Stimulated activated CD4-positive, alpha-beta T cell treated with anti-CD3 and anti-CD28 coated beads, Interleukin-15, amount 100 ng/mL, for 48 hours (primary cell): ENCODE measurements at places on chromosomes 3 and 15.

DNA sequence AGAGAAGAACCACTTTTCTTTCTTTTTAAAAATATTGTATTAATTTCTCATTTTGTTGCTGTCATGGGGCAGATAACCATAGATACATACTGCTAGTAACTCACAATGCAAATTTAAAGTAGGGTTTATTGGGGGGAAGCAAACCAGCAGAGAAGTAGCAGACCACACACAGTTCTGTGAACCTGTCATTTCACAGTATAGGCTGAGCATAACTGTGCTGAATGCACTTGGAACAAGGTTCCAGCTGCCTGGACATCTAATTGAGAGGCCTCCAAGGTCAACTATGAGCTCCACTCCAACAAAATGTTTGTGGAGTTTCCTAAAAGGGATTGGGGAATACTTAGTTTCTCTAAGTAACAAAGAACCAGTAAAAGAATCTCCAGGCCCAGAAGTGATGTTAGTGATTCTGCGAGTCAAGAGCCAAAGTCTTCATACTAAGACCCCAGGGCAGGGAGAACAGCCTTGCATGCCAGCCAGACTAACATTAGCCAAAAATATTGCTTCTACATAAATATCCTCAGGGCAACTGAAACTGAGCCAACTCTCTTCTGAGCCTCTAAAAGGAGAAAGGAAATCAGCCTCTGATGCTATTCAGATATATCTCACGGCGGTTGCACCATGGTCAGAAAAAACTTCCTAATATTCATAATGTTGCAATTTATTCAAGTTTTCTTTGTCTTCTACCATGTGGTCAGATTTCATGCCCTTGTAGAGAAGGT, 856.4 kb upstream of the ALCAM start:
- no peak for DNase-seq

- peak; percentile 24 for DNase-seq
These were observed at the start of gene APBA2 for GRCh38 chr15:28885630-28886430. Gene APBA2 (plus strand): TSS chr15:28885974. CDS start chr15:29053885, 167,911 bp downstream.

DNA sequence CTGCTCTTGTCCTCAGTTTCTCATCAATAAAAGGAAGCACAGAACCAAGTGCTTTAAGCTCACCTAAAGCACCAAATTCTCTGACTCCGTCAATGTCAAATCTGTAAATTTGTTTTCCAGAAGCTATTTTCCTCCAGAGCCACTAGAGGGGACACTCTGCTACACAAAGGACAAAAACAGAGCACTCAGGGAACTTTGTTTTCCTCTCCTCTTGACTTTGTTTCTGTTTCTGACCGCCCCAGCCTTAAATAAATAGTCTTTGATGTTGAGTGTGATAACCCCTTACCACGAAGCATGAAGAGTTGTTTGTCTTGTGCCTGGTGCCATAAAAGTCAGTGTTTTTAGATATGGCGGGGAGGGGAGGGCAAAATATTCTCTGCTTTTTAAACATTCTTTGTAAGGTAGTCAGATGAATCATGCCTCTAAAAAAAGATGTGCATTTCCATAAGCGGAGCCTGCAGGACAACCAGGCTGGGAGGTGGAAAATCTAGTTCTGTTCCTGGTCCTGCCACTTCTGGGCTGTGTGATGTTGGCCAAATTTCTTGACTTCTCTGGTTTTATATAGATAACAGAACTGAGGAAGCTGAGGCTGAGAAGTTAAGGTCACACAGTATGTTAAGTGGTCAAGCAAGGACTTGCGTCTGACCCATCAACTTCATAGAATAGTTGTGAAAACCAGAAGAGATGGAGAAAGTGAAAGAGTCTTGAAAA, 7.3 kb upstream of the ZBTB38 start:
- DNase-seq = no peak

GRCh38 chr3:111859974-111860859, 1.2 kb downstream of the PHLDB2 start:
- peak; percentile 20 for DNase-seq

DNA sequence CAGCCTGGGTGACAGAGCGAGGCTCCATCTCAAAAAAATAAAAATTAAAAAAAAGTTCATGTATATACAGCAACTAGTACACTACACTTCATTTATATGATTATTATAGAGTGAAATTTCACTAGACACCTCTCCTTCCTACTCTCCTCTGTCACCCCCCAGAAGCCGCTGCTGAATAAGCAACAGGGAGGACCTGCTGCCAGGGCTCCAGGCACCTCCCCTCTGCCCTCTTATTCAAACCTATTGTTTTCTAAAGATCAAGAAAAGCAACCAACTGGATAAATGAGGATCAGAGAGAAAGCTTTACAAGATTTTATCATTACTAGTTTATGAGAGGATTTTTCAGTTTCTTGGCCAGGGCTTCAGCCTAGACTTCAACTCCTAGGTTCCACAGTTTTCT, 71.5 kb downstream of the DHX30 start:
- no peak for DNase-seq
